ENCODE measurements at places on chromosomes 5 and 9. TPM values are rescaled to one million over a fixed set of nuclear protein-coding genes. Genes with fewer than 3 reads are reported as not detected.

Gene DNAJA1
- 129 TPM for total RNA-seq

Gene COL23A1
- total RNA-seq: under 0.01 TPM

Gene CRHBP
- 0.25 TPM for total RNA-seq

Gene FOXD4L4
- total RNA-seq: 0.22 TPM

Gene NUDT2
- total RNA-seq: 38.8 TPM

Gene ERGIC1
- total RNA-seq: 111 TPM

Gene SMARCA2
- total RNA-seq: 61.6 TPM

Gene PHF24
- 0.11 TPM for total RNA-seq
